Fibroblast of skin of scalp (primary cell): ENCODE measurements at places on chromosomes 6 and 20.

GRCh38 chr20:358891-359555, 12.1 kb downstream of the NRSN2 start:
- peak; percentile 43 for DNase-seq

GRCh38 chr6:63773200-63773599, 137.6 kb downstream of the PHF3 start:
- DNase-seq = no peak

GRCh38 chr6:57294862-57295445, 22.5 kb upstream of the PRIM2 start:
- no peak for DNase-seq

DNA sequence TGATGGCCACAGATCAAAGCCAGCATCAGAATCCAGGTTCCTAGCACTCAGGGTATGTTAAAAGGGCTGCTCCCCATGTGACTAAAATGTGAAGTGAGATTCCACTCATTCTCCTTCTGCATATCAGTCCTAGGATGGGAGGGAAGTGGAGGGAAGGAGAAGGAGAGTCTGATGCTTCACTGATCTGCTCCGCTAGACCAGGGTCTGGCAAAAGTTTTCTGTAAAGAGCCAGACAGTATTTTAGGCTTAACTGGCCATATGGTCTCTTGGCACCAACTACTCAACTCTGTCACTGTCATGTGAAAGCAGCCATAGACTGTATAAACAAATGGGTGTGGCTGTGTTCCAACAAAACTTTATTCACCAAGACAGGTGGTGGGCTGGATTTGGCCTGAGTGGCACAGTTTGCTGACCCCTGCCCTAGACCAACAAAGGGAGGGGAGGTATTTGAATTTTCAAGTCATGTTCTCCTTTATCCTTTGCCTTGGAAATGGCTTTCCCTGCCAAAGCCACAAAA, 22.6 kb downstream of the GHRH start:
- DNase-seq = no peak

GRCh38 chr20:21393166-21393565, 4.2 kb downstream of the NKX2-4 start:
- DNase-seq = no peak

- no peak for DNase-seq
These were observed 70.4 kb downstream of the PLAGL1 start for GRCh38 chr6:143937668-143937970.

DNA sequence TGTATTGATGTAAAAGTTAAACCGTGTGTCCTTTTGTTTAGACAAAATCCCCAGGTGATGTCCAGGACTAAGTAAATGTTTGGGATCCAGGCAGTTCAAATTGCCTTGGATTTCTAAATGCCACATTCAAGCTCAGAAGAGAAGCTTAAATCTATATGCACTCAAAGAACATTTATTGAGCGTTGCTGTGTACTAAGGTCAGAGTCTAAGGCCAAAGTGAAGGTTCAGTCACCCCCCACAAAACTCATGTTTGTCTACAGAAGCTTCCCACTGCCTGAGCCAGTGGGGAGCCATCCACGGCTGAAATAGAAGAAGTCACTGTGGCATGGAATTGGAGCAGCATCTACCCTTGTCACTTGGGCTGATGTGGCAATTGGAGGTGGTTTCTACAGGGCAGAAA, 70.7 kb upstream of the INSM1 start:
- no peak for DNase-seq

DNA sequence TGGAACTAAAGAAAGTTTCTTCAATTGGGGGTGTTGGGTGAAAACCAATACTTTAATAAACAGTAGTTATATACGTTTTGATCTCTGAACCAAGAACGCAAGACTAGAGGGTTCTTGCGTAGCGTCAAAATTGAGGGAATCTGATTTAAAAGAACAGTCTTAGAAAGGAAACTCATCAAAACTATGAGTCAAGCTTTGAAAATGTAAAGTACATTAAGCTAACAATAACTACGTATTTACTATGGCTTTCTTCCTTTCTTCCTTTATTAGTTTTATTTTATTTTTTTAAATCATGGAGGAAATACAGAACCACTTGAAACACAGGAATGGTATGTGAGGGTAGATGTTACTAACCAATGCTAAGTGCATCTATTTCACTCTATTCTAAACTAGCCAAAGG, 287.0 kb upstream of the RSPO3 start:
- DNase-seq = no peak

- no peak for DNase-seq
These were observed 40.5 kb downstream of the SNAI1 start for GRCh38 chr20:50023116-50023805.

GRCh38 chr6:38871741-38872568, 156.8 kb downstream of the DNAH8 start:
- peak; percentile 45 for DNase-seq

DNA sequence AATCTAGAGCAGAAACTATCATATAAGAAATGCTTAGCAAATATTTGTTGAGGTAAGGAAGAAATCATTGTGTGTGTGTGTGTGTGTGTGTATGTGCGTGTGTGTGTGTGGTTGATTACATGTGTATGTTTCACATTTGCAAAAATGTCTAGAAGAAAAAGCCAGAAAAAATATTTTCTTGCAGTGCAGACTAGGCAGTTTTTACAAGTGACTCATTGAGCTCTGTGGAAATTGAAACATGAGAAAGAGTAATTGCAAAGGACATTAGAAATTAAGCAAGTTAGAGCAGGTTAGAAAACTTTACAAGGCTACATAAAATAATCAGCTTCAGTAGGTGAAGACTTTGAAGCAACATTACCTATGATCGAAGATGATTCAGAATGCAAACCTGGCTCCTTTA, 669.0 kb upstream of the EYS start:
- peak; percentile 1 for DNase-seq

DNA sequence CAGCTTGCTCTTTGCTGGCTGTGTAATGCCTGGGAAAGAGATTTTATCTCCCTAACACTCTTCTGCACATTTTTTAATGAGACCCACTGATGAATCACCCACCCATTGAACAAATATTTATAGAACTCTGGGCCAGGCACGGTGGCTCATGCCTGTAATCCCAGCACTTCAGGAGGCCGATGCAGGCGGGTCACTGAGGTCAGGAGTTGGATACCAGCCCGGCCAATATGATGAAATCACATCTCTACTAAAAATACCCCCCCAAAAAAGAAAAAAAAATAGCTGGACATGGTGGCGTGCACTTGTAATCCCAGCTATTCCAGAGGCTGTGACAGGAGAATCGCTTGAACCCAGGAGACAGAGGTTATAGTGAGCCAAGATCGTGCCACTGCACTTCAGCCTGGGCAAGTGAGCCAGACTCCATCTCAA, 82.1 kb upstream of the SIRPA start:
- DNase-seq = peak; percentile 92

DNA sequence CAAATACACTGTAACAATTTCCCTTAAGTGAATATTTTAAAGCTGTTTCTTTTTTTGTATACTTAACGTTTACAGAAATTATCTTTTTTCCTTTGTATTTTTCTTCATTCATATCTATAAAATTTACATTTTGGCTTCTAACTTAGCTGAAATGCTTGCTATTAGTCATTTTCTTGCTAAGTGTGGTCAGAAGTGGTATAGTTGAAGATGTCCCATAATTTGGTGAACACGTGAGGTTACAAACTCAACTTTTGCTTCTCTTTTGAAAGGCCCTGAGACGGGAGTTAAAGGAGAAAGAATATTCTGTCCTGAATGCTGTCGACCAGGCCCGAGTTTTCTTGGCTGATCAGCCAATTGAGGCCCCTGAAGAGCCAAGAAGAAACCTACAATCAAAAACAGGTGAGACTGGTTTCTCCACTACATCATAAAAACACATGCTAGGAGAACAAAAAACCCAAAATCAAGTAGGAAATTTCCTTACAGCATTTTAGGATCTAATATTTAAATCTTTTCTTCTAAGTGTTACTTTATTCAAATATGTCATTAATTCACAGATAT, 445.0 kb downstream of the UTRN start:
- DNase-seq = no peak

GRCh38 chr6:25320459-25320858, 41.3 kb downstream of the CARMIL1 start:
- no peak for DNase-seq

DNA sequence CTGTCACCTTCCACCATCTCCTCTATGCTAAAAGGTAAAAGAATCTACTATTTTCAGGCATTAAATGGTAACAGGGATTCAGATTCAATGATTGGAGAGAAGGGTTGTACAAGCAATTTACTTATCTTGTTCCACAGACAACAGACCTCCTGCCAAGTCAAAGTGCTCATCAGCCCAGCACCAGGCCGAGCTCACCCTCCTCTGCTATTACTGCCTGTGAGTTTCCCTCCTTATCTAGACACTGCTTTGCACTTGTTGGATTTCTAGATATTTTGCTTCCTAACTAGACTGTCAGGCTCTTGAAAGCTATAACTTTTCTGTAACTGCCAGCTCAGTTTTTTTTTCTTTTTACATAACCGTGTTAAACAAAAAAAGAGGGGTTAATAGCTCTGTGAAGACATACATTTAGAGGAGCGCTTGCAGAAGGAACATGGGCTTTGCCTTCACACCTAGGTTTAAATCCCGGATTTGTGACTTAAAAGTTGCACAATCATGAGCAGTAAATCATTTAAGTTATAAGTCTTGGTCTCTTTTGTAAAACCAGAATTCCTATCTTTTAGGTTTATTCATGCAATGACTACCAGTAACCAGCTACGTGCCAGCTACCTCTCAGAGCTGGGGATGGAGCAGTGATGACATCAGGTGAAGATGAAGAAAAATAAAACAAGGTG, 1.1 kb upstream of the FAM162B start:
- no peak for DNase-seq

DNA sequence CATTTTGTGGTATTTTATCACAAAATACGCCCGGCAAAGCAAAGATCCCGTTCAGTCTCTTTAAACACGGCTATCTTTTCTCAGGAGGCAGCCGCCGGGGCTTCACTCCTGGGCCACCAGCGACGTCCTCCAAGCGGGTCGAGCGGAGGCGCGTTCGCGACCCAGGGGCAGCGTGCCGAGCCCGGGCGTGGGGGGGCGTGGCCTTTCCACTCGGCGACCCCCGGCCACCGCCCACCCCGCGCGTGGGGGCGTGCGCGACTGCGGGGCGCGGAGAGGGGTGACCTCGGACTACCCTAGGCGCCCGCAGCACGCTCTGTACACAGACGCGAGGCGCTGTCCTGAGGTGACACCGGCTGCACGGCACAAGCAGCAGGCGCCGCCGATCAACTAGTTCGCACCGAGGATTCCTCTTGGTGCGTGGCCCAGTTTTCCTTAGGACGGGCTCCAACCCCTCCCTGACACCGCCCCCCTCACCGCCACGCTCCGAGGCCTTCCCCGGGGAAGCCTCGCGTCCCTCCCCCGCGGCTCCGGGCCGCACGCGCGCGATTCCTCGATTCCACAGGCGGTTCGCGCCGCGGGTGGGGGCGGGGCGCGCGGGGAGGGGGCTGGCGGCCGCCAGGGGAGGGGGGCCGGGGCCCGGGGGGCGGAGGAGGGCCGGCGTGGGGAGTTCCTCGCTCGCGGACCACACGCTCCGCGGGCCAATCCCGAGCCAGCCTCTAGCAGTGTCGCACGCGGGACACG, 1.1 kb upstream of the JARID2 start:
- DNase-seq = peak; percentile 80

GRCh38 chr6:118897386-118897785, 3.4 kb downstream of the ASF1A start:
- DNase-seq = no peak

DNA sequence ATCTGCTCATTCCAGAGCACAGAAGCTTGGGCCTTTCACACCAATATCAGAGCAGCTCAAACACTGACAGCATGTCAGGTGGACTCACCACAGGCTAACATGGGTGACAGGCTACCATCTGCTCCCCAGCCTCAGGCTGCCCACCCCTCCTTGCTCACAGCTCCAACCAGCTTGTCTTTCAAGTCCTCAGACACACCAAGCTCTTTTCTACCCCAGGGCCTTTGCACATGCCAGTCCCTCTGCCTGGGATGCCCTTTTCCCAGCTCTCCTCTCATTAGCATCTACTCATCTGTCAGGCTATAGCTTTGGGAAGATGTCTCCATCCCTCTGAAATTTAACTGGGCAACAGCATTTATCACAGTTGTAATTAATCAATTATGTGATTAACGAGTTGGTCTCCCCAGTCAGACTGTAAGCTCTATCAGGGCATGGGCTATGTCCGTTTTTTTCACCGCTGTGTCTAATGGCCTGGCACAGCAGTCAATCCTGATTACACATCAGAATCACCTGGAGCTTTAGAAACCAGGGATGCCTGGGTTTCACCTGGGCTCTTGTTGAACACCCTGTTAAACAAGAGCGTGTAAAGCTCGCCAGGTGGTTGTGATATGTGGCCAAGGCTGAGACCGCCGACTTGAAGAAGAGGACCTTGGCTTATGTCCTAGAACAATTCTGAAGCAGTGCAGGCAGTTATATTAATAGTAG, 88.9 kb upstream of the MRPS10 start:
- DNase-seq = no peak

GRCh38 chr6:7559651-7560385, 18.3 kb downstream of the DSP start:
- DNase-seq = no peak

DNA sequence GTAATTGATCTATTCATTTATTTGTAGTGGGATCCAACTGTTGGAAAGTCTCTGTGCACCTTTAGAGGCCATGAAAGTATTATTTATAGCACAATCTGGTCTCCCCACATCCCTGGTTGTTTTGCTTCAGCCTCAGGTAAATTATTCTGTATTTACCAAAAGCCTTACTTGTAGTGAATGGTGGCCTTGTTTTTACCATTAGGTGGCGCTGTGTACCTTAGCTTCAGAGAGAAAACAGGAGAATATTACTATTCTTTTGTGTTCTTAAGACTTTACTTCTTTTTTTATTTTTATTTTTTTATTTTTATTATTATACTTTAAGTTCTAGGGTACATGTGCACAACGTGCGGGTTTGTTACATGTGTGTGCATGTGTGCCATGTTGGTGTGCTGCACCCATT, 23.7 kb downstream of the PEX7 start:
- peak; percentile 62 for DNase-seq

DNA sequence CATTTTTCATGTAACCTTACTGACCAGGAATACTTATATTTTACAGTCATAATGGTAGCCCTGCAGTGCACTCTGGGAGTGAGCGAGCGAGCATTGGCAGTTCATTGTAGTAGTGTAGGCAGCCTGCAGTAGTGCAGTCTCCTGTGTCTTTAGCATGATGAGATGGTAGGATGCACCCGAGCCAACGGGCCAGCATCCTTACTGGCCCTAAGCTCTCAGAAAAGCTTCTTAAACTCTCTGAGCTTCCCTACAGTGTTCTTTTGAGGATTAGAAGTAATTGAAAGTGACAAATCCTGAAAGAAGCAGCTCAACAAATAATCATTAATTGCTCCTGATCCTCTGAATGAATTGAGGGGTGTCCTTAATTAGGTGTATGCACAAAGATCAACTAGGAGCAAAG, 20.9 kb downstream of the SLC9A8 start:
- no peak for DNase-seq

DNA sequence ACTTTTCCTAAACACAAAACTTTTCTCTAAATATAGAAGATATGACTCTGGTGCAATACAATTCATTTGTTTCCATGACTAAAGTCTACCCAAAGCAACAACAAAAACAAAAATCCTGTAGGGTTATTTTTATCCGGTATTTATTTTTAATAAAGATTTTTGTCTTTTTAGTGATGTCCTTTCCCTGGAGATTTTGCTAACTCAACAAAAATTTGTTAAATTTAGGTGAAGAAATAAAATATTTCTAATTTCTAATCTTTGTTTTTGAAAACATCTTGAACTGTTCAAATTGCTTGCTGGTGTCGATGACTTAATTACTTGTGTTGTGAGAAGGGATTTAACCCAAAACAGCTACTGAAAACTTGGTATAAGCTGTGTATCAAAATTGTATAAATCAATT, 741.8 kb downstream of the HDGFL1 start:
- no peak for DNase-seq
